ENCODE measurements at places on chromosomes 3 and 15.

- no peak for DNase-seq
Measured at GRCh38 chr15:78795043-78795442, 16.2 kb downstream of the ADAMTS7 start.

DNA sequence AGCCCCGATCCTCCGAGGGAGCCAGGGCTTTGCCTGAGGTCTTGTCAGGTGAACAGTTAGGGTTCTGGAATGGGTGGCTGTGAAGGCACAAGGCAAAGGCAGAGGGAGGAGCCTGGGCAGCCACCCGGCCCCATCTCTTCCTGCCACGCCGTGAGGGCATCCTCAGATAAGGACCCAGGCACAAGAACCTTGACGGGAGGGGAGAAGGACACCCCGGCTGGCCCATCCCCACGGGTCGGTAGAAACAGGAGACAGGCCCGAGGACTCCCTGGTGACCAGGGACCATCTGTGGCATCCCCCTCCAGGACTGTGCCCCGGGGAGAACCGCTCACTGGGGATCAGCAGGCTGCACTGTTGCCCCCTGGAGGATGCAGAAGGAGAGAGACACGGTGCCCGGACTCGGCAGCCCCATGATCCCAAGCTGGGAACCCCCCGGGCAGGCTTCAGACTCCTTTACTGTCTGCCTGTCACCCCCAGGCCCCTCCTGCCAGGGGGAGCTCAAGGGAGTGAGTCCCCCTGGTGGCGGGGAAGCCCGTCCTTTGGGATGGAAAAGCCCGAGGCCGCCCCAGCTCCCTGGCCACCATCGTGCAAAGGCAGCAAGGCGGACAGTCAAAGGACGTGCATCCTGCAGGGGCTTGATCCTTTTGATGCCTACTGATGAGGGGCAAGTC, 12.3 kb upstream of the PCSK6 start:
- DNase-seq, result peak; percentile 54

DNA sequence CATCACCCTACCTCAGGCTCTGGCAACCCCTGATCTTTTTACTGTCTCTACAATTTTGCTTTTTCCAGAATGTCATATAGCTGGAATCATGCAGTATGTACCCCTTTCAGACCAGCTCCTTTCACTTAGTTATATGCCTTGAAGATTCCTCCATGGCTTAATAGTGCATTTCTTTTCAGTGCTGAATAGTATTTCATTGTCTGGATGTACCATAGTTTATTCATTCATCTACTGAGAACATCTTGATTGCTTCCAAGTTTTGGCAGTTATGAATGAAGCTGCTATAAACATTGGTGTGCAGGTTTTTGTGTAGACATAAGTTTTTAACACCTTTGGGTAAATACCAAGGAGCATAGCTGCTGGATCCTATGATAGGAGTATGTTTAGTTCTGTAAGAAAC, 50.8 kb upstream of the ANP32A start:
- no peak for DNase-seq

- no peak for DNase-seq
Measured at GRCh38 chr3:56775838-56776555, 25.8 kb downstream of the ARHGEF3 start.

- no peak for DNase-seq
Measured at GRCh38 chr3:5725801-5726200, 538.3 kb downstream of the EDEM1 start.

GRCh38 chr3:66803721-66804695, 194.1 kb upstream of the KBTBD8 start:
- DNase-seq, result no peak

GRCh38 chr3:25618028-25618427, 46.7 kb downstream of the TOP2B start:
- no peak for DNase-seq

GRCh38 chr3:193040836-193041672, 123.4 kb upstream of the MB21D2 start:
- no peak for DNase-seq

GRCh38 chr3:111695636-111696117, 100.5 kb upstream of the ZBED2 start:
- no peak for DNase-seq

DNA sequence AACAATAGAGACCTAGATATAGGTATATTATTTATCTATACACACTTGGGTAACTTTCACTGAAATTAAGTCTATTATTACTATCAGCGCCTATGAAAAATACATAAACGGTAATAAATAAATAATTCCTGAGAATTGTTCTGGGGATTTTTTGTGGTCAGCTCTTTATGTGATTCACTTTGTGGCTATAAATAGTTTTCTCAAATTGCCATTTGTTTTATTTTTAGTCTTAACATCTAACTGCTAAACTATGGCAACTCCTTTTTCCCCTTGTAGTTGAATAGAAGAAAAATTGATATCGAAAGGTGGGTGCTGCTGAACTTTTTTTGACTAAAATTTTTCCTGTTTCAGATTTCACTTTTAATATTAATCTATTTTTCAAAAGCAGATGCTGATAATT, 189.0 kb downstream of the VGLL3 start:
- DNase-seq, result no peak

DNA sequence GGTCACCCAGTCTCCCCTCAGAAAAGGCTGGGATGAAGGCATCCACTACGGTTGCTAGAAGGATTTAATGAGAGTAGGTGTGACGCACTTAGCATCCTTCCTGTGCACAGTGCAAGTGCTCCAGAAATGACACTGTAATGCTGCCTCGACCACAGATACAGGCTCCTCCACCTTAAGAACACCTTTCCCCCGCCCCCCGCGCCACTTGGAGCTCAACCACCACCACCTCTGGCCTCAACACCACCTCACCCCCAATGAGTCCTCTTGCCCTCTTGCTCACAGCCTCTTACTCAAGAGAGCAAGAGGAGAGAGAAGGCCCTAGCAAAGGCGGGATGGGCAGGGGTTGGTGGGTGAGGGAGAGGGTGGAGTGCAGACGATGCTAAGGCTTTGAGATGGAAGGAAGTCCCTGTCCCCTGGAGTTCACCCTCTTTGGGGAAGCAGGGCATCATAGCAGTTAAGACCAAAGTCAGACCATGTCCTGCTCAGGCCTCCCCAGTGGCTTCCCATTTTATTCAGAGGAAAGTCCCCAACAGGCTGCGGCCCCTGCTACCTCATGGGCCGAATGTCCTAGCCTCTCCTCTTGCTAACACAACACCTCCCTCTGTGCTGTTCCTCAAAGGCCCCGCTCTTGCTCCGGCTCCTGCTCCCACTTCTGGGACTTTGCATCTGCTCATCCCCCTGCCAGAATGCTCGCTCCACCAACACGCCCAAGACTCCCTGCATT, 8.3 kb downstream of the STARD5 start:
- no peak for DNase-seq

DNA sequence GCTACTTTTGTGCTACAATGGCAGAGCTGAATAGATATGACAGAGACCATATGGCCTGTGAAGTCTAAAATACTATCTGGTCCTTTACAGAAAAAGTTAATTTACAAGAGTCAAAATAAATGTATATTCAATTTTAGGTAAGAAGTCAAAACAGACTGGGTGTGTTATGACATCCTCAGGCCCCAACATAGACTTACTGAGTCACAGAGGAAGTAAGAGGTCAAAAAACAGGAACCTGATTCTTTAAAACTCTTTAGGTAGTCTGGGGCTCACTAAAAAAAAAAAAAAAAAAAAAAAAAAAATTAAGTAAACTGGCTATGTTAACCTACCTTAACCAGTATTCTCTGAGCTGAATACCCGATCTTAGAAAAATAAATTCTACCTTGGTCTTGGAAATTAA, 13.1 kb downstream of the DNAAF4 start:
- DNase-seq, result no peak

GRCh38 chr3:128133273-128133883, 9.8 kb upstream of the RUVBL1 start:
- DNase-seq, result no peak

- no peak for DNase-seq
Measured at GRCh38 chr3:57752307-57752706, 3.8 kb upstream of the SLMAP start.

- DNase-seq, result no peak
Measured at GRCh38 chr3:78163379-78163778, 1123.5 kb downstream of the ROBO2 start.

GRCh38 chr3:105495021-105495420, 128.3 kb downstream of the ALCAM start:
- no peak for DNase-seq

DNA sequence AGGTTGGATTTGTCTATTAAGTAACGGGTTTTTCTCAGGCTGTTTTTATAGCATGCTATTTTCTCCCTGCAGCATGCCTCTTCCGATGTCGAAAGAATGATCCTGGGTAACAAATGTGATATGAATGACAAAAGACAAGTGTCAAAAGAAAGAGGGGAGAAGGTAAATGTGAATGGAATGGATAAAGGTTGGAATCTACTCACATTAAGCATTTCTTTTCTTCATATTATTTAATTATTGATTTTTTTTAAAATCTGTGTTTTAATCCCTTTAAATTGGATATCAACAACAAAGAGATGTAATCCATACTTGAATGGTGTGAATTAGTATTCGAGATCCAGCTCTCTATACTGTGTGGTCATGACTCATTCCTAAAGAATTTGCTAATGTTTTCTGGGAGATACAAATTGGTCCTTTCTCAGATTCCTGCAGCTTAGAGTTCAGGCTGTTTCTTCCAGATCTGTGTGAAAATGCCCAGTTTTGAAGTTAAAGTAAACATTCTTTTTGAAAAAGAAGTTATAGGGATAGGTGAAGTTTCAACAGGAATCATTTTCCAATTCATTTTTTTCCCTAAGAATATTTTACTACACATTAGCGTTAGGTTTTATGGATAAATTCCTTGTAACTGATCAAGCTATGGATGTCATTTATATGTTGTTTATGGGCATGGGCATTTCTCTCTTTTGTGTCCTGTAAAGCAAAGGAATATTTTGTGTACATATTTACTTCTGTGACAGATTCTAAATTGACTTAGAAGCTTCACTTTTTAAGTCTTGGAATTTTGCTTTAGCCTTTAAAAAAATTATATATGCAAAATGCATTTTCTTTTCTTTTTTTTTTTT, 20.8 kb upstream of the APH1B start:
- DNase-seq, result no peak

- DNase-seq, result no peak
Measured at GRCh38 chr15:85118173-85118572, 136.5 kb downstream of the PDE8A start.

DNA sequence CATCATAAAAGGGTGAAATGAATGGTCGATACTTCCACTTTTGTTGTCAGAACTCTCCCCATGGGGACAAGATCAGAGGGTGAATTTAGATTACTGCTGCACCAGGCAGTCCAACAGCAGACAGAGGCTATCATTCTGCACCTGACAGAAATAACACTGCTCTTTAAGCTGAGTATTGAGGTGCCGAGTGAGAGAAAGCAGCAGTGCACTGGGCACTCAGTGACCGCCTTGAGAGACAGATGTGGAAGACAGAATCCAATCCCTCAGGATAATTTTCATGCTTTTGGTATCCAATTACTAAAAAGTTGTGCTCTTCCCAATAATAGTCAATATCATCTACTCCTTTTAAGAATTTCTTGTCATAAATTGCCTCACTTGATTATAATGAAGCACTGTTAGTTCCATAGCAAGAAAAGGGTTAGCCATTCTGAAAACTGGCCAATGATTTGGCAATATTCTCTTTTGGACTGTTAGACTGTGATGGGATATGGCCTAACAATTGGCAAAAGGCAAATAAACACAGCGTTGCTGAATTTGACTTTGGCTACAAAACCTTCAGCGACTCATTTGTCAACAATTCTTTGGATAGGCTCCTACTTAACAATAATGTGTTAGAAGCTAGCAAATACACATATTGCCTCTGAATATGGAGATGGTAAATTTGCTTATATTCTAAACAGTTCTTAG, 5.5 kb downstream of the FGF7 start:
- DNase-seq, result no peak

DNA sequence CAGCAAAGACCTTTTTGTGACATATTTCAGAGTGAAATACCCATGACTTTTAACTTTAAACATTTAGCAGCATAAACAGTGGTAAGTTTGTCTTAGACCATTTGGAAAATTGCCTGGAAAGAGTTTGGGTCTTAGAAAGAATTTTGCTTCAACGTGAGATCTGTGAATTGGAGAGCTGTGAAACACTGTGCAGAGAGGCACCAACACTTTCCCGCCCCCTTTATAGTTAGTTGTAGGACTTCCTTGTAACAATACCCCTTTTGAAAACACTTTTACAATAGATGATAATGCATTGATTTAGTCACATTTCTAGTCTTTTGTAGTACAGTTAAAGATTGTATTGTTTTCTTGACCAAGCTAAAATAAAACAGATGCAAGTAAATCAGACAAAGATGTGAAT, 43.5 kb upstream of the MBNL1 start:
- no peak for DNase-seq
